ENCODE measurements at places on chromosomes 6 and 20.

DNA sequence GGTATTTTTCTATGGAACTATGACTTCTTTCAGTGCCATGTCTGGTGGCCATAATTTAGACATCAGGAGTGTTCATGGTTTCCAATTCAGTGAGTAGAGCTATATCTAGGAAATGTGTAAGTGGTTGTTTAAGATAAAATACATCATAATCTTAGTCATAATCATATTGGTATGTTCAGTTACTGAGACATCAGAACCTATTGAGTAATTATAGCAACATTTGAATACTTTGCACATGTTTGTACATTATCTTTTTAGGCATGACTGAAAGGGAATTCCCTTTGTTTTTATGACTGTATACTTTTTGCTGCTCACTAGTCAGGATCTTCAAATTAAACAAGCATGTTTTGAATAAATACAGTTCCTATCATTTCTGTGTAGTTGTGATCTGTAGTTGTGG is 64.0 kb downstream of the STXBP5 start:
- DNase-seq, result no peak

DNA sequence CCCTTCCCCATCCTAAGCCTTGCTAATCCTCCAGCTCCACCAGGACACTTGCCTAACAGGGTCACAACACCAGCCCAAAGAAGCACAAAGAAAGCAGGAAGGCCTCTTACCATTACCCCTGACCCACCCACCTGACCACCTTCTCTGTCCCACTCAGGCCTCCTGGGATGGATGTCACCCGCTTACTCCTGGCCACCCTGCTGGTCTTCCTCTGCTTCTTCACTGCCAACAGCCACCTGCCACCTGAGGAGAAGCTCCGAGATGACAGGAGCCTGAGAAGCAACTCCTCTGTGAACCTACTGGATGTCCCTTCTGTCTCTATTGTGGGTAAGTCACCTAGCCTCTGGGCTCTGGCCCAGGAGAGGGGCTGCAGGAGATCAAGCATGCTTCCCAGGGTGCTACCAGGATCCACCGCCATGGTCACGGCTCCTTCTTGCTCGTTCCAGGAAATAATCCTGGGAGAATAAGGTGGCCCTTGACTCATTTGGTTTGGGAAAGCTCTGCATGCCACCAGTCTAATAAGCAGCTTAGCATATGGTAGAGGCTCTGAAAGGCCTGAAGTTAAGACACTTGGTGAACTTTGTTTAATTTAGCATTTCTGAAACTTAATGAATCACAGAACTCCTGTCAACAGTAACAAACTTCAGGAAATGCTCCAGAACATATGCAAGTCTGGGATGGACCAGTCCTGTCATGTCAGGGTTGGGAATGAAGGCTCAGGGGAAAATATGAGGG is 19.2 kb downstream of the ASIP start:
- DNase-seq, result no peak

- no peak for DNase-seq
Measured at GRCh38 chr20:41222296-41222695, 85.0 kb downstream of the PLCG1 start.

DNA sequence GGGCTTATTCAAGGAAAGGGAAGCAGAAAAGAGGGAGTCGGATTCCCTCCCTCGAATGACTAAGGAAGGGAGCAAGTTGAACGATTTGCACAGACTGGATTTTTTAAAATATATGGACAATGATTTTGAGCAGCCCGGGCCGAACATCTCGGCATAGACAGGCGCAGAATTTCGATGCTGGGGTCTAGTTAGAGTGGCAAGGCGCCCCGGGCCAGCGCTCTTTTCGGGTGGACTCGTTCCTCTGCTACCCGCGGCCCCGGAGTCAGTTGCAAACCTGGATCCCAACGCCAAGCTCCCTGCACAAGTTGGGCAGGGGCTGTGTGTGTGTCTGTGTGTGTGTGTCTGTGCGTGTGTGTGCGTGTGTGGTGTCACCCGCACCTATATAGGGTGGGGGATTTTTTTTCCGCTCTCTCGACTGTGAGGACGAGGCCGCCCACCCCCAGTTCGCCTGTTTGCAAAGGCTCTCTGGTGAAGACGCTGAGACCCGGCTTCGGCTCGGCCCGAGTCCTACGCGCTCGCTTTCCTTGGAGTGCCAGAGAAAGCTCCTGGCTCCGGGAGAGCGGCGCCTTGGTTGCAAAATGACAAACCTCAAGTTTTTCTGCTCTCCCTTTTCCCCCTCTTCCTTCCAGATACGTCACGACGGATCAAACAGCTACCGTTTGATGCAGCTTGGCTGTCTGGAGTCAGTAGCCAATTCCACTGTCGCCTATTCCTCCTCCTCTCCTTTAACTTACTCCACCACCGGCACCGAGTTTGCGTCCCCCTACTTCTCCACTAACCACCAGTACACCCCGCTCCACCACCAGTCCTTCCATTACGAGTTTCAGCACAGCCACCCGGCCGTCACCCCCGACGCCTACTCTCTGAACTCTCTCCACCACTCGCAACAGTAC is 1.4 kb downstream of the TFAP2D start:
- no peak for DNase-seq

- DNase-seq, result no peak
Measured at GRCh38 chr6:151481786-151482185, 12.0 kb upstream of the CCDC170 start.

DNA sequence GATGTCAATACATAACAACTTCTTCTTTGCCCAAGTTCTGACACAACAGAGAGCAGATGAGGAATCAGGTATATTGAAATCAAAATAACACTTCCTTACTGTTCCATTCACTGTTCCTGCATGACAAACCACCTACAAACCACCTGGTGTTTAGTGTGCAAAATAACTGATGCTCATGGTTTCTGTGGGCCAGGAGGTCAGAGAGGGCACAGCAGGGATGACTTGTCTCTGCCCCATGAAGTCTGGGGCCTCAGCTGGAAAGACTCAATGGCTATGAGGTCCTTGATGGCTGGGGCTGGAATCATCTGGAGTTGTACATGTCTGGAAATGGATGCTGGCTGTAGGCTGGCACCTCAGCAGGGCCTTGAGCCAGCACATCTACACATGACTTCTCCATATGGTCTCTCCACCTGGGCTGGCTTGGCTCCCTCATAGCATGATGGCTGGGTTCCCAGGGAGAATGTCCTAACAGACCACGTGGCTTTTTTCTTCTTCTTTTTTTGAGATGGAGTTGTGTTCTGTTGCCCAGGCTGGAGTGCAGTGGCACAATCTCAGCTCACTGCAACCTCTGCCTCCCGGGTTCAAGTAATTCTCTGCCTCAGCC is 7.4 kb upstream of the COX4I2 start:
- no peak for DNase-seq

GRCh38 chr6:31734821-31735406 is 1.4 kb downstream of the CLIC1 start:
- no peak for DNase-seq

DNA sequence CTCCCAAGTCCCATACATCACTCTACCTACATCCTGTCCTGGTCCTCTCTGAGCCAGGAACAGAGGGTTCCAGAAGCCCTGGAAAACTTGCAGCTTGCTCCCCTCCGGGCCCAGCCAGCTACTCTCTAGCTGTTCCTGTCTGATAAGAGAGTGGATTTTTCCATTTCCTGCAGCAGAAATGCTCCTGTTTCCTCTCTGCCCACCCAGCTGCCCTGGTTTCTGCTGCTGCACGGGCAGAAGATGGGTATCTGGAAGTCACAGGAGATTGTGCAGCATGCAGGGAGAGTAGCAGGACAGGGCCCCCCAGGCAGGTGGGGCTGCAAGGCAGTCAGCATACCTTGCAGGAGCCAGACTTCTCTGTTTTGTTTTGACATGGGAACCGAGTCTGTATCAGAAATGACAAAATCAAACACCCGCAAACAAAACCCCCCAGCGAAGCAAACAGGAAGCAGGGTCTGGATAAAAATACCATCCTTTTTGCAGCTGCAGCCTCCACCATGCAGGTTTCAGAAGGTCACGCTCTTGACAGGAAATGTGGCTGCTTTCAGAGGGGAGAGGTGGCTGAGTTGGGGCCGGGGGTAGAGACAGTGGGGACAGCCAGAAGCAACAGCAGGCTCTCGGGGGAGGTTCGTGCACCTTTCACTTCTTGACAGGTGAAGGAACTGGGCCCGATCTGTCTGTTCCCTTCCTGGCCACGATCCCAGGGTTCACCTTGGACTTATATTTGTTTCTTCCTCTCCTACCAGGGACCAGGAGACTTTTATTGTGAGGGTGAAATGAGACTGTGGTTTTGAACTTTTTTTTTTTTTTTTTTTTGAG is 50.8 kb upstream of the FAM83D start:
- no peak for DNase-seq

GRCh38 chr6:167670938-167671338 is 155.8 kb upstream of the AFDN start:
- DNase-seq, result no peak

DNA sequence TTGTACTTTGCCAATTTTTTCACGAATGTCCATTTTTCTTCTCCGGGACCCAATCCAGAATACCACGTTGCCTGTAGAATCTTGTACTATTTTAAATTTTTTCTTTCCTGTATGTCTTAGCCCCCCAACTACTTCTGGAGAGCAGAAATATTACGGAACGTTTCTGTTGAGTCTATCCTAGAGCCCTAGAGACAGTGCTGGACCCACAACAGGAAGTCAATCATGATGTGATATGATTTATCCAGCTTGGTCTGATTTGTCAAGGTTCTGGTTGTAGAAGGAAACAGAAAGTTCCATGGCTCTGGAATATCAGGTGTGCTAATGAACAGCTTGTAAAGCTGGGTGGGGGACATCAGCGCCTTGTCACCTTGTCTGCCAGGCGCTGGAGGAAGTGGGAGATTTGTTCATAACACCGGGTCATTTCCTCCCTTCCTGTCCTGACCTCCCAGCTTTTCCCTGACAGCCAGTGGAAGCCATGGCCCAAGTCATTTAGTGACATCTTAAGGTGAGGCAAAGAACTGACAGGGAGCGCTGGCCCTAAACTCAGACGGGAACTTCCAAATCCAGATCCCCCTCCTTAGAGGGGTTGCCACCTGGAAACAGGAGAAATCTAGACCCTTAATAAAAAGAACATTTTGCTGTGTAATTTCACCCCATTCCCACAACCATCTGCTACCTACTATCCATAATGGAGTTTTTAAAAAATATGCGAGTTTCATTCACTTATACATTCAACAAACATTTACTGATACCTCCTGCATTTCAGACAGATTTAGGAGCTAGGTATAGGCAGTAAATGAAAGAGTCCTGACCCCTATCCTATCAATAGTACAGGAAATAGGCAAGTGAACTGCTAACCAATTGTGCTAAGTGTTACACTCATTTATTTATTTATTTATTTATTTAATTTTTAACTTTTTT is 130.5 kb downstream of the ZFP64 start:
- DNase-seq, result peak; percentile 2

- no peak for DNase-seq
Measured at GRCh38 chr6:139449611-139450000, 75.2 kb upstream of the CITED2 start.

DNA sequence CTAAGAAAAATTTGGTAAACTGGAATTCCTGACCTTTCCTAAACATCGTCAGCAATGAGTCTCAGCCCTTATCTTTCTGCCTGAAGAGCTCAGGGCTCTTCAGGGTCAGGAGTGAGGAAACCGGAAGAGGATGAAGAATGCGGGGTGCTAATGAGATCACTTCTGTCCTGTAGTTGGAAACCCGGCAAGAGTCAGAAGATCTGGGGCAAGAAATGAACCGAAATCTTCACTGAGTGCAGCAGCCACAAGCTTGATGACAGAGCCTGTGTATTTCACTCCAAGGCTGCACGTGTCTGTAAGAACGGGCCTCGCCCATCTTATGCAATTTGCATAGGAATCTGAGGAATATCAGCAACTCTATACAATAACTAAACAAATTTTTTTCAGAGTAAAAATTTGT is 60.4 kb upstream of the QKI start:
- no peak for DNase-seq

DNA sequence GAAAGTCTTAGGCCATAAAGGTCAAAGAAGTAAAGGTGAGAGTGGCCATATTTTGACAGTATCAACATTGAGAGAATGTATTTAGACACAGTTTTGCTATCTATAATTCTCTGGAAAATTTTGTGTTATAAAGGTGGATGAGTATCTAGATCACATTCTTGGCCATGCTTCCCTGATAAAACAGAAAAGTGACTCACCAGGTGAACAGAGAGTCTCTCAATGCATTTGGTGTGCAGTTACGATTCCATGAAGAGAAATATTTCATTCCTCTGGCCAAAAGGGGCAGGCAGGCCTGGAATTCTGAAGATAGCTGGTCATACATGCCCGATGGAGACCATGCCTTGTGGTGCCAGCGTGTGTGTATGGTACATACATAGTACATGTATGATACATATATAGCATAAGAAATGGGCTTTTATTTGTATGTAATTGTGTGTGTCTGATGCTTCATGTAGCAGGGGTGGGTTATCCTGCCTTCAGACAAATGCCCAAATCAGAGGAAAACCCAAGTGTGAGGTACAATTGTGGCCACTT is 164.0 kb downstream of the SOBP start:
- DNase-seq, result no peak

- no peak for DNase-seq
Measured at GRCh38 chr6:113829696-113830045, 27.5 kb upstream of the MARCKS start.

GRCh38 chr6:168186438-168186837 is 107.4 kb upstream of the FRMD1 start:
- DNase-seq, result no peak

DNA sequence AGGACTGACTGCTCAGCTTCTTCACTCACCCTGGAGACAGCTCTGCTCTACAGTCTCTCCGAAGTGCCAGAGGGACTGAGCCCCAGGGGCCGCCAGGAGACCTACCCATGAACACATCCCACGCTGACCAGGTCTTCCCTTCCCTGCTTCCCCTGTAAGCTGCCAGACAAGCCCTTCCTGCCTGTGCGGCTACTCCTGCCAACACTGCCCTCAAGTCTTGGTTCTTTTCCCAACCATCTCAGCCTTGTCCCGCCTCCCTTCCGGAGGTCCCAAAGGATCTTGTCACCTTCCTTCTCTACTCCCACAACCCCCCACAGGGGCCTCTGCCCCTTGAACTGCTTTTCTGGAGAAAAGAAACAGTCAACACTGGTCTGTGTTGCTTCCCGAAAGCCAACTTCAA is 15.0 kb downstream of the CPNE5 start:
- no peak for DNase-seq

- no peak for DNase-seq
Measured at GRCh38 chr6:87907521-87907920, 140.1 kb upstream of the SPACA1 start.

- no peak for DNase-seq
Measured at GRCh38 chr20:48025051-48025515, 239.8 kb upstream of the SULF2 start.
